ENCODE measurements at places on chromosomes 5 and 9. TPM values are rescaled to one million over a fixed set of nuclear protein-coding genes. Genes with fewer than 3 reads are reported as not detected.

CCNI2 gene
- not detected for total RNA-seq

GRCh38 chr9:115276621-115277020, 158.7 kb upstream of the TNC start:
- no peaks in the 10 kb centered on the region for H3K36me3 ChIP-seq
- no peak overlapping the region for H3K27ac ChIP-seq
- DNase-seq, result no peak
- H3K4me1 ChIP-seq, result no peaks in the 10 kb centered on the region
- no peak overlapping the region for H3K4me3 ChIP-seq

DNA sequence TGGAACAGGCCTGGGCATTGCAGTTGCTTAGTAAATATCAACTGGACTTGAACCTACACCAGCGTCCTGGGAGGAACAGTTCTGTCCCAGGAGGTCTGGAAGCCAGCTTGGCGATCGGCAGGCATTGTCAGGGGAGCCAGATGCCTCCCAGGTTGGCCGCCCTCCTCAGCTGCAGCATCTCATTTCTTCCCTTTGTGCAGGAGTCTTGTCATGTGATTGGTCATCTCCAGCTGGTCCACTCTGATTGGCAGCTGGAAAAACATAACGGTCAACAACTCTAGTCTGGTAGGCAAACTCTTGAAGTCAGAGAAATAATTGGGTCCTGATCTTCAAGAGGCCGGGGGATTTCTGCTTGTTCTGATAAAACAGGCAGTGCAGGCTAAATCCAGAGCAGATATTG, 29.6 kb upstream of the NCS1 start:
- DNase-seq, result no peak
- no peak overlapping the region for H3K27ac ChIP-seq
- H3K4me1 ChIP-seq, result no peaks in the 10 kb centered on the region
- no peaks in the 10 kb centered on the region for H3K27me3 ChIP-seq
- H3K36me3 ChIP-seq, result no peaks in the 10 kb centered on the region
- H3K4me3 ChIP-seq, result no peak overlapping the region

DNA sequence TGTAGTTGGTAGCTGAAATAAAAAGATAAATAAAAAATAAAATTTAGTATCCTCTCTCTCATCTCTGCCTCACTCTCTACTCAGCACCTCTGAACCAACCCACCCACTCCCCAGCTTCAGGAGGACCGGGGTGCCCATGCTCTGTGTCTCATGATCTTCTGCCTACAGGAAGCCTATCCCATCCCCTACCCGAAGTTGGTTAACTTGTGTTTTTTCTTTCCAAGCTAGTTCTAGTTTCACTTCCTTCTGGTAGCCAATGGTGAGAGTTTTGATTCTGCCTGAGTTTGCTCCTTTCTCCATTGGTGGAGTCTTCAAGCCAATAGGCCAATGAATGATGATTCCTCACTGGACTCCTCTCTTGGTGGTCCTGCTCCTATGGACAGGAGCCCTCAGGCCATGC, 32.1 kb downstream of the SNX24 start:
- no peak overlapping the region for H3K27ac ChIP-seq
- H3K4me3 ChIP-seq, result no peak overlapping the region
- H3K36me3 ChIP-seq, result no peaks in the 10 kb centered on the region
- no peak for DNase-seq

ZNF474 gene
- total RNA-seq, result 1.7 TPM

DNA sequence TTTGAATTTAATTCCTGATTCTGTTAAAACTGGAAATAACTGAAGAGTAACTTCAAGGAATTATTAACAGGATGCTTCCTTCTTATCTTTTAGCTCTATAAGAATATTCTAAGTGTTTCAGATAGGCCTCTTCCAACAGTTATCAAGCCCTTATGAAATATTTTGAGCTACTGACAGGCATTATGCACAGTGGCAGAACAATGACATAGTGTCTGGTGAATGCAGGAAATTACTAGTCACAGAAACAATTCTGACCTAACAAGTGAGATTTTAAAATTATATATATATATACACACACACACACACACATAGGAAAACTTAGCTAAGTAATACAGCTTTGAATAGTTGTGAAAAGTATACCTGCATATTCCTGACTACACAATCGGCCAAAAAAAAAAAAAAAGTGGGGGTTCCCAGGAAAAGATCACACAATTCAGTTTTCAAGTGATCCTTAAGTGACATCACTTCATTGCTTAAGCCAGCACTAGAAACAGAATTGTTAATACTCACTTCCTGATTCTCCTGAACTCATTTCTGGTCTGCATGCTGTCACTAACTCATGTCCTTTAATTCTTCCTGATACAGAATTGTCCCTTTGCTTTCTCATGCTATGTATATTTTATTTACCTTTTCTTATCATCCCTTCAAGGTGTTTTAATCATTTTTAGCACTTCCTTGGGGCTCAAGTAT, 77.3 kb downstream of the SLC25A46 start:
- H3K27ac ChIP-seq, result no peak overlapping the region
- H3K4me3 ChIP-seq, result no peak overlapping the region
- DNase-seq, result no peak
- H3K4me1 ChIP-seq, result no peaks in the 10 kb centered on the region
- no peaks in the 10 kb centered on the region for H3K36me3 ChIP-seq

DNA sequence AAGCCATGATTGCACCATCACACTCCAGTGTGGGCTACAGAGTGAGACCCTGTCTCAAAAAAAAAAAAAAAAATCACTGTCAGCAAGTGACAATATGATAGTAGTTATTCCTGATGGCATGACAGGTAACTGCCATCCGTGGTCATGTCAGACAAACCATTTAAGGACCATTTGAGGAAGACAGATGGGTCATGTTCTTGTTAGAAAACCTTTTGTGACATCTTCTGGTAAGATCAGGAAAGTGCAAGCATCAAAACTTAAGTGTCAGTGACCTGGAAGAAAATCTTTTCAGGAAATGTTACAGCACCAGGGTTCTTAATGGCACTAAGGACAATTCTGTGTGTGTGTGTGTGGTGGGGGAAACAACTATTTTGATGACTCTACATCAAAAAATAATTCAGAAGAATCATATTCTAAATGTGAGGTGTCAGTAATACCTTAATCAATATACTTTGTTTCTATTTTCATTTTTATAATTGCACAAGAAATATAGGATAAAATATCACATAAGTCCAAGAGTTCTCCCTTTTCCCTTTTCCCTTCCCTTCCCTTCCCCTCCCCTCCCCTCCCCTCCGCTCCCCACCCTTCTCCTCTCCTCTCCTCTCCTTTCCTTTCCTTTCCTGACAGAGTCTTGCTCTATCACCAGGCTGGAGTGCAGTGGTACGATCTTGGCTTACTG, 17.8 kb downstream of the SLC38A9 start:
- H3K36me3 ChIP-seq, result no peaks in the 10 kb centered on the region
- H3K27me3 ChIP-seq, result no peaks in the 10 kb centered on the region
- DNase-seq, result no peak
- H3K4me3 ChIP-seq, result no peak overlapping the region

DNA sequence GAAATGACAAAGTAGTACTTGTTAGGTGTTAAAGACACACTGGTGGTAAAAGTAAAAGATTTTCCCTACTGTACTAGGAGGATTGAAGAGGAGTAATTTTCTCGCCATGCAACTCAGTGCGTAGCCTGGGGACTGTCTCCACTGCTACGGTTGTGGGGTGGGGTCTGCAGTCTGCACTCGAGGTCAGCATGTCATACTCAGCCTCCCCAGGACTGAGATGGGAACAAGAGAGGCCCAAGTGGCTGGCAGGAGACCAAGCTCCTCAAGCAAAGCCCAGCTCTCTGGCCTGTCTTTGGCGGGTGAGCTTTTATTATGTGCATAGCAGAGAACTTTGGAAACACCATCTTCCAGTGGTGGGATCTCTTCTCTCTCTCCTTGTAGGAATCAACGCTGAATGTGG, 10.4 kb downstream of the NHP2 start:
- no peaks in the 10 kb centered on the region for H3K4me1 ChIP-seq
- H3K27ac ChIP-seq, result no peak overlapping the region
- H3K4me3 ChIP-seq, result no peak overlapping the region

PPP3R2 gene
- total RNA-seq, result 3.3 TPM

PCDHGA3 gene
- 18.2 TPM for total RNA-seq

ZNF367 gene
- 5.5 TPM for total RNA-seq

GPR21 gene
- not detected for total RNA-seq

DNA sequence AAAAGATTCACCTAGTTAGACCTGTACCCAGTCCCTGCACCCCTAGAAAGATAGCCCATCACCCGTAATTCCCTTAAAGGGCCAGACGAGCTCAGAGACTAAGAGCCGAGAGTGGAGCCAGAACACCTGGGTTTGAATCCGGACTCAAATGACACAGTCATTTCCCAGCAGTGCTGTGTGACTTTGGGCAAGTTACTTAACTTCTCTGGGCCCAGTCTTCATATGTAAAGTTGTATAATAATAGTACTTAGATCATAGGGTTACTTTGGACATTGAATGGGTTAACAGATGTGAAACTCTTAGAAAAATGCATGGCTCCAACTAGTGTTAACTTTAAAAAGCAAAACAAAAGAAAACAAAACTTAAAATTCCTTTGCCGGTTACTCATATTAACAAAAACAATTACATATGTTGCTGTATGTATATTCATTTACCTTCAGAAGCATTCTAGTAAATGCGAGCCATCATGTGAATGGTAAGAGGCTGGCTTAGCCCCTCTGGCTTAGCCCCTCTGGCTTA, 40.4 kb upstream of the RASGRF2 start:
- no peak for DNase-seq
- H3K27ac ChIP-seq, result no peak overlapping the region
- H3K27me3 ChIP-seq, result no peaks in the 10 kb centered on the region
- no peak overlapping the region for H3K4me3 ChIP-seq
- H3K4me1 ChIP-seq, result no peaks in the 10 kb centered on the region

- H3K27me3 ChIP-seq, result no peaks in the 10 kb centered on the region
- DNase-seq, result no peak
- no peaks in the 10 kb centered on the region for H3K4me1 ChIP-seq
Observed at GRCh38 chr9:92769990-92770359, 5.3 kb upstream of the BICD2 start.

DNA sequence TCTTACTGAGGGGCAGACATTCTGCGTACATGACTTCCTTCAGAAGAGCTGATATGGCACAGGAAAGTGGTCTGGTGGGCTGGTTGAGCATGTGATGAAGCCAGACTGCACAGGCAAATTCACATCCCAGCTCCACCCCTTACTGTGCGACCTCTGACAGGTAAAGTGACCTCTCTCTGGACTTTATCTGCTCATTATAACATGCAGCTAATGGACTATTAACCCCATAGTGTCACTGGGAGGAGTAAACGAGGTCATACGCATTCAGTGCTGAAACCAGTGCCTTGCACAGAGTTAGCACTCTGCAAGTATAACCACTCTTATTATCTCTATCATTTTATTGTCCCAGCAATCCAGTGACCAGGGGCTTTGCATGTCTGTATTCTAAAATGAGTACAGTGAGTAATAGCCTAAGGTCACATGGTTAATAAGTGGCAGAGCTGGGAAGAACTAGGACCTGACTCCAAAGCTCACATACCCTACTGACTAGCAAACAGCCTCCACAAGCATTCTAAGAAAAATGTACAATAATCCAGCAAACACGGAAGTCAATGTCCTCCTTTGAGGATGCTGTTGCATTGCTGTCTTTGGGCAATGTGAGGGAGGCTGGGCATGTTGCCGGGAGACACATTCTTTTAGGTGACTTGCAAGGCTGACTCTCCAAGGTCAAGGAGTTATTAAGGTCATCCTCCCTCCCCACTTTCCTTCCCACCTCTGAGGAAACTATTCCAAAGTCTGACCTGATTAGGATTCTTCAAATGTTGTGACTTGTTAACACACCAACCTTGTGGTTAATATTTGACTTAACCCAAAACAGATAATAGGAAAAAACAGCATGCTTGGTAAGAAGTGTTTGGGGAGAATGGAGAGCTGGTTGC, 19.0 kb downstream of the GLRX start:
- H3K36me3 ChIP-seq, result no peaks in the 10 kb centered on the region
- H3K27me3 ChIP-seq, result no peaks in the 10 kb centered on the region
- H3K4me3 ChIP-seq, result no peak overlapping the region
- H3K27ac ChIP-seq, result no peak overlapping the region
- H3K4me1 ChIP-seq, result no peaks in the 10 kb centered on the region

PCDHB12 gene
- 4.3 TPM for total RNA-seq

DNA sequence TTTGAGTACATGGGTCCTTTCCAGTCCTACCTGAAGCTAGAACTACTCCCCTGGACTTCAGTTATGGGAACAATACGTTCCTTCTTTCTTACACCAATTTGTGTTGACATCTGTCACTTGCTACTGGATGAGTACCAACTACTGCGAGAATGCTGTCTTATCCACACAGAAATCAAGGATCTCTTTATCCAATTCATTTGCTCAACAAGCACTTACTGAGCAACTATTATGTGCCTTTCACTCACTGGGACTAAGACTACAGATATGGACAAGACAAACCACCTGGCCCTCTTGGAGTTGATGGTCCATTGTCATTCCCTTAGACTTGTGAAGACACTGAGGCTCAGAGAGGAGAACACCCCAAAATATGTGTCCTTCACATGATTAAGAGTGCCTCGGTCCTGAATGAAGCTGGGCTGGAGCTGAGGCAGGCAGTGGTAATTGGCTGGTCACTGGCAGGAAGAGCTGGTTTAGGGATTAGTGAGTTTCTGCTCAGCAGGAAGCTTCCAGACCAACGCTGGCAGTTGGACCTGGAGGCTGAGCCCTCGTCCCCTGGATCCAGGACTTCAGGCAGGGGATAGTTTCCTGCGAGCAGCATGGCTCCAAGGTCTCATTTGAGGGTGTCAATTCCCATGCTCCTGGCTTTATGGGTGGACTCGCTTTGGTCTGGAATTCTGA, 8.4 kb upstream of the ARSI start:
- no peaks in the 10 kb centered on the region for H3K27me3 ChIP-seq
- no peak overlapping the region for H3K4me3 ChIP-seq
- H3K36me3 ChIP-seq, result no peaks in the 10 kb centered on the region
- H3K27ac ChIP-seq, result no peak overlapping the region

LIFR gene
- 68.5 TPM for total RNA-seq

GRCh38 chr9:2493529-2493928, 128.1 kb upstream of the VLDLR start:
- H3K4me3 ChIP-seq, result no peak overlapping the region
- no peak for DNase-seq
- H3K4me1 ChIP-seq, result no peaks in the 10 kb centered on the region
- no peaks in the 10 kb centered on the region for H3K36me3 ChIP-seq
- H3K27ac ChIP-seq, result no peak overlapping the region
- H3K27me3 ChIP-seq, result no peaks in the 10 kb centered on the region

- H3K4me3 ChIP-seq, result no peak overlapping the region
- no peak for DNase-seq
- H3K36me3 ChIP-seq, result no peaks in the 10 kb centered on the region
- no peak overlapping the region for H3K27ac ChIP-seq
- no peaks in the 10 kb centered on the region for H3K27me3 ChIP-seq
- H3K4me1 ChIP-seq, result no peaks in the 10 kb centered on the region
Observed at GRCh38 chr5:89712134-89712700, 697.3 kb downstream of the CETN3 start.

SLC2A6 gene
- 3.4 TPM for total RNA-seq

CDX1 gene
- not detected for total RNA-seq

DNA sequence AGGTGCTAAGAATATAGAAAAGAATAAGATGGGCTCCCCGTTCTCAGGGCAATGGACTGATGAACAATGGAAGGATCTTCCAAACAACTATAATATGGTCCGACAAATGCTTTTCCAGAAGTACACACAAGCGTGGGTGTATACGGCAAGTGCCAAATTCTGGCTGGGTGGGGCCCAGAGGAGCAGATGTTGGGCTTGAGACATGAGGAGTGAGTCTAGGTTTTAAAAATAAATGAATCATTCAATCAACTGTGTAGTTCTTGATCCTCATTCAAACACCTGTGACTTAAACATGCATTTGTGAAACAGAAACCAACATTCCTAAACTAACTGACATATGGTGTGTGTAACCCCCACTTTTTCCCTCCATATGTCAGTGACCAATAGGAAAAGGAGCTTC, 47.9 kb downstream of the MFAP3 start:
- H3K27ac ChIP-seq, result no peak overlapping the region
- no peak for DNase-seq
- H3K4me1 ChIP-seq, result no peaks in the 10 kb centered on the region

UBE2QL1 gene
- 2.5 TPM for total RNA-seq

NEUROG1 gene
- total RNA-seq, result not detected

All from prostate gland (tissue), 2 donors.